Hematopoietic multipotent progenitor cell treated with erythropoietin and hydrocortisone succinate and interleukin-3 and kit ligand, for 17 days (in vitro differentiated cells): ENCODE measurements at places on chromosomes 3 and 15.

DNA sequence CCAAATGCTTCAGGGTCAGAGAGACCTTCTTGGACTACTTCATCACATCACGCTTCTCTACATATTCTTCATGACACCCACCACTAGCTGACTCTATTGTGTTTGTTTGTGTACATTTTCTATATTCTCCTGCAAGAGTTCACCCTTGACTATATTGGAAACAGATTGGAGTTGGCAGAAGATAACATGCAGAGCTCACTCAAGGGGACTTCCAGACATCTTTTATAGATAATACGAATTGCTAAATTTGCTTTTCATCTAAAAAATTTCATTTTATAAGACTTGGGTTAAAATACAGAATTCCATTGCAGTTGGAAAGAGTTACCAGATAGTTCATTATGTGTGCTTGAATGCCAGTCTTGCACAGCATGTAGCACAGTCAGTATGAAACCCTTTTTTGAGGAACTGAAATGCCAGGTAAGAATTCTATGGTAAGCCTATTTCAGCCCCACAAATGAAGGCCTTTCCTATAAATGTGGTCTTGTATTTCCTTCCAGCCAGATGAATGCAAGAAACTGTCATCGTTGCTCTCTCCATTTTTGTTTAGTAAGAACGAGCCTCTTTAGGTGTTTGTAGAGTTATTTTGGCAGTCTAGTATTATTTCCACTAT, 177.6 kb downstream of the GHSR start:
- DNase-seq = no peak

DNA sequence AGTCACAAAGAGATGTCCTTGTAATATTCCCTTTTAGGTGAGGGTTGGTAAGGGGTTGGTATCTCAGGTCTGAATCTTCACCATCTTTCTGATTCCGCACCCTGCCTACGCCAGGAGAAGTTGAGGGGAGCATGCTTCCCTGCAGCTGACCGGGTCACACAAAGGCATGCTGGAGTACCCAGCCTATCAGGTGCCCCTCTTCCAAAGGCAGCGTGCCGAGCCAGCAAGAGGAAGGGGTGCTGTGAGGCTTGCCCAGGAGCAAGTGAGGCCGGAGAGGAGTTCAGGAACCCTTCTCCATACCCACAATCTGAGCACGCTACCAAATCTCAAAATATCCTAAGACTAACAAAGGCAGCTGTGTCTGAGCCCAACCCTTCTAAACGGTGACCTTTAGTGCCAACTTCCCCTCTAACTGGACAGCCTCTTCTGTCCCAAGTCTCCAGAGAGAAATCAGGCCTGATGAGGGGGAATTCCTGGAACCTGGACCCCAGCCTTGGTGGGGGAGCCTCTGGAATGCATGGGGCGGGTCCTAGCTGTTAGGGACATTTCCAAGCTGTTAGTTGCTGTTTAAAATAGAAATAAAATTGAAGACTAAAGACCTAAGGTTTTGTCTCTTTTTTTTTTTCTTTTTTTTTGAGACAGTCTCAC, 19.8 kb downstream of the TYRO3 start:
- no peak for DNase-seq

GRCh38 chr15:93486407-93487117, 397.6 kb upstream of the RGMA start:
- no peak for DNase-seq

GRCh38 chr15:40096094-40096891, 12.4 kb downstream of the BMF start:
- no peak for DNase-seq

DNA sequence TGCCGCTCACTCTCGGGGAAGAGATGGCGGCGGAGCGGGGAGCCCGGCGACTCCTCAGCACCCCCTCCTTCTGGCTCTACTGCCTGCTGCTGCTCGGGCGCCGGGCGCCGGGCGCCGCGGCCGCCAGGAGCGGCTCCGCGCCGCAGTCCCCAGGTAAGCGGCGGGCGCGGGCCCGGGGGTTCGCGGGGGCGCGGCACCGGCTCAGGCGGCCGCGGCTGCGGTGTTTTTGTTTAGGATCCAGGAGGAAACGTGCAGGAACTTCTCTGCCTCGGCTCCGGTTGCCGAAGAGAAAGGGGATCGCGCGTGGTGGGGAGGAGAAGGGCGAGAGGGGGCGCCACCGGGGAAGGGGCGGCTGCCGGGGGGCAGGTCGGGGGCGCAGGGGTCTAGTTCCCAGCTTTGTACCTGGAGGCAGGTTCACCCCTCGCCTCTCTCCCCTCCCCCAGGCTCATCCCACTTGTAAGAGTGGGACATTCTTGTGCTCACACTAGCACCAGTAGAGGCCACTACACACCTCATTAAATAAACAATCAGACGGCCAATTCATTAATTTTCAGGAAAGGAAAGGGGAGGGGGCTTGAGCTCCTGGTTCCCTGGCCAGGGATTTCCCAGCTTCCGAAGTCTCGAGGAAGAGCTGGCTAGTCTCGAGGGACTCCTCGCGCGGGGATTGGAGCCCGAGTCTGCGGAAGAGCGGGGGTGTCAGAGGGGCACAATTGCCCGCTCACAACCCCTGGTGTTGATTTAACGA, 562 bp downstream of the NEO1 start:
- DNase-seq = no peak

GRCh38 chr3:30915782-30916181, 21.3 kb upstream of the GADL1 start:
- no peak for DNase-seq

GRCh38 chr3:64856106-64856505, 168.3 kb upstream of the ADAMTS9 start:
- DNase-seq = no peak

DNA sequence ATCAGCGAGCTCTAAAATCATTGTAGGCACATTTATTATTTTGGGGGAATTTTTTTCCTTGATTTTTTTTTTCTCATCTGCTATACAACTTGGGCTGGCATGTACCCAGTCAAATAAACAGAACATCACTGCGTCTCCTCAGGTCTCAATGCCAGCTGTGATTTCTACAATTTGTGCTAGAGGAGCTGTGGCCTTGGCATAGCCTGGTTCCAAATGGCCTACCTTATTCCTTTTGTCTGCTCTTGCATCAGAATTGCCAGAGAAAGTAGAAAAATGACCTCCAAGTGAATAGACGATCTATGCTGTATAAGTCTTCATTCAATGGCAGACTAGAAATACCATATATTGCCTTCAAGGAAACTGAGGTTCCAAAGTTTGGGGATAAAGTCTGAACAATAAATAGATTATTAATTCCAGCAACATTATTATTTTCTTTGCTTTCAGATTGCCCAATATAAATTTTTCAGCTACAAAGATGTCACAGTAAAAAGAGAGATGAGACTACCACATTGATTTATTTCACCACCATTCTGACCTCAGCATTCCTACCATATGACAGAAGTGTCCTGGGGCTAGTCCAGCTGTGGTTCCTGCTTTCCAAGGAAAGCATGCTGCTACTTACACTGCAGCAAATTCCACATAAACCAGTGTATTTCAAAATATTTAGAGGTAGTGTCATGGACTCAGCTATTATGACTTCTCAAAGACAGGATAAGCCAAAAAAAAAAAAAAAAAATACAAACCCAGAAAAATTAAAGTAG, 493.9 kb upstream of the ZNF385D start:
- DNase-seq = no peak

GRCh38 chr3:195270079-195270816, 711 bp downstream of the XXYLT1 start:
- peak; percentile 27 for DNase-seq

GRCh38 chr3:61288446-61288845, 37.2 kb upstream of the FHIT start:
- DNase-seq = no peak

DNA sequence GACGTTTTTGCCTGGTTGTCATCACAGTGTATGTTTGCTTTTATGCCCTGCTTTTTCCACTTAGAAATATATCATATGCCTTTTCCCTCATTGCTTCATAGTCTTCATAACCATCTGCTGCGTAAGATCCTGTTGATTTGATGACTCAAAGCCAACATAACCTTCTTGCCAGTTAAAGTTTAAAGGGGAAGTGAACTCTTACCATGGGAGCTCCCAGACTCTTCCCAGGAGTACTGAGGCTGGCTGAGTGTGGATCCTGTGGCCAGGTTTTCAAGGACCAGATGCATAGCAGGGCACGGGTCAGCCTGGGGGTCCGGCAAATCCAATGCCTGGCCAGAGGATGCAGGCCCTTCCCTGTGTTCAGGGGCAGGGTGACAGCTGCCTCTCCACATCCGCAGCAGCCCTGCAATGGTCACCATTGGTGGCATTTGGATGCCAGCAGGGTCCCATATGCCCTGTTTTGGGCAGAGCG, 42.0 kb upstream of the SACM1L start:
- DNase-seq = no peak

DNA sequence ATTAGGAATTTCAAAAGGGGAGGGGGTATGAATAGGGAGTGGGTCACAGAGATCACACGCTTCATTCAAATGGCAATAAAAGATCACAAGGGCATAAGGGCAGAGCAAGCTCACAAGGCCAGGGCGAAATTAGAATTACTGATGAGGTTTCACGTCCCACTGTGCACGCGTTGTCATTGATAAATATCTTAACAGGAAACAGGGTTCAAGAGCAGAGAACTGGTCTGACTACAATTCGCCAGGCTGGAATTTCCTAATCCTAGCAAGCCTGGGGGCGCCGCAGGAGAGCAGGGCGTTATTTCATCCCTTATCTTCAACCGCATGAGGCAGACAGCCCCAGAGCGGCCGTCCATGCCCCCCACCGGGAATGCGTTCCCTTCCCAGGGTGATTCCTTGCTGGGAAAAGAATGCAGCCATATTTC, 18.1 kb upstream of the SMCO1 start:
- no peak for DNase-seq

- no peak for DNase-seq
These were observed 66.7 kb upstream of the GCSAM start for GRCh38 chr3:112199622-112200316.

DNA sequence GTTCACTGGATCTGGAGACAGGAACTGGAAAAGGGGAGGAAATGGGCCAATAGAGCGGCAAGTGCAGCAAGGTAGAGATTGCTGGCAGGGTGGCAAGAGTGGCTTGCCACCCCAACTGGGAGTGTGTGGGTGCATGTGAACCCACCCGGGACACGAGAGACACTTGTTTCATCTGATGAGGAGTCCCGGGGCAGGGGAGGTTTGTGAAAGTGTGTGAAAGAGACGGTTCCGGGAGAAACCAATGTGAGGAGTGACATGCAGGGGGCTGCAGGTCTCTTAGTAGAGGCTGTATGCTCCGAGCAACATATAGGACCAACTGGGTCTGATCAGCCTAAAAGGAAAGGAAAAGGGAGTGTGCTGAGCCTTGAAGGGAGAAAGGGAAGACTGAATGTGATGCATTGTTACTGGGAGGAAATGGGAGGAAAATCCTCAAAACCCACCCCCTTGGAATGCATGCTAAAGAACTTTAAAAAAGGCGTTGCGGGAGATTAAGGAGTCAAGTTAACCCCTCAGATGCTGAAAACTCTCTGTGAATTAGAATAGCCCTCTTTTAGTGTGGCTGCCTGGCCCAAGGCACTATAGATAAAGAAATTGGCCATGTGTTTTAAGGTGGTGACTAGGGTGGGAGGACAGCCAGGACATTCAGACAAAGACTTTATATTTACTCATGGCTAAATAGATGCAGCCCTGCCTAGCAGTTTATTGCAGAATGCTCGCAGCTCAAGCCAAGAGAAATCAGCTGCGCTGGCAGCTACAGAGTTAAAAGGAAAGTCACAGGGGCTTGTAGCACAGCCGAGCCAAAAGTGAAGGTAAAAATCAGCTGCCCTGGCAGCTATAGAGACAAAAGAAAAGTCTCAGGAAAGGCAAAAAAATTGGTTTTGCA, 9.1 kb upstream of the SLC9C1 start:
- DNase-seq = no peak

GRCh38 chr15:39427705-39428104, 153.2 kb upstream of the THBS1 start:
- no peak for DNase-seq

- DNase-seq = no peak
These were observed 98.0 kb downstream of the ATG7 start for GRCh38 chr3:11370191-11370590.

DNA sequence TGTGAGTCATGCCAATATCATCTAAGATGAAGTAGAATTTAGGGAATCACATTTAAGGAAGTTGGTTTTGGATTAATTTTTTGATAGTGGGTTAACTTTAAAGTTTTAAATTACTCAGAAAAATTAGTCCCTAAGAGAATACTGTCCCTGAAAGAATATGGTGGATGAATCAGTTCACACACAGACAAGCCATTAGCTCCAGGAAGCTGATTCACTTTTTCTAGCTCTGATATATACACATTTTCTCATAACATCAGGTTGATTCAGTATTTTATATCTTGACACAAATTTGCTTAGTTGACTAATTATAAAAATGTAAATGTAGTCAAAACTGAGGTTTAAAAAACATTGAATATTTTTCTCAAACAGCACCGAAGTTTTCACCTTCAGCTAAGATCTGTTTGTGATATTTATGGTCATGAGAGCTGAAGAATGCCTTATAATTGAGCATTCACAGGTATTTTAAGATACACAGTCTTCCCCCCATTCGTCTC, 55.1 kb downstream of the MYH15 start:
- no peak for DNase-seq

DNA sequence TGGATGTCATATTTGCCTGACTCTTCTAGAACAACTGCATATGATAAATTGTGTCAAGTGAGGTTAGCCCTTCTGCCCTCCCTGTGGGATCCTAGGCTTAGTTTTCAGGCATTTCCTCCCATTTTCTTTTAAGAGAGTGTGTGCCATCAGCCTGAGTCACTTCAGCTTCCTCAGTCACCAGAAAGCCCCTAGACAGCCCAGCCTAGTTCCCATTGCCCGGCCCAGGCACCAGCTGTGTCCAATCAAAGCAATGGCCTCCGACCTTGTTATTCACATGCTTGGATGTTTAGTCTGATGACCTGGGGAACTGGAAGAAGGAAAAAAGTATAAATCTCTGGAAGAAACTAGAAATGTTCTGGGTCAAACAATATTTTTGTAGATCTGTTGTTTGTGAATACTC, 221.9 kb upstream of the LRIG1 start:
- no peak for DNase-seq

GRCh38 chr15:33699691-33700447, 268.4 kb upstream of the CHRM5 start:
- no peak for DNase-seq

- no peak for DNase-seq
These were observed 48.9 kb upstream of the AGTR1 start for GRCh38 chr3:148648685-148649352.

GRCh38 chr3:171970301-171970788, 69.0 kb upstream of the FNDC3B start:
- no peak for DNase-seq
